LoVo (cell line): ENCODE measurements at places on chromosomes 16 and 17.
A peak's percentile ranks its signal among the peaks of the same experiment; 100 is the strongest.

DNA sequence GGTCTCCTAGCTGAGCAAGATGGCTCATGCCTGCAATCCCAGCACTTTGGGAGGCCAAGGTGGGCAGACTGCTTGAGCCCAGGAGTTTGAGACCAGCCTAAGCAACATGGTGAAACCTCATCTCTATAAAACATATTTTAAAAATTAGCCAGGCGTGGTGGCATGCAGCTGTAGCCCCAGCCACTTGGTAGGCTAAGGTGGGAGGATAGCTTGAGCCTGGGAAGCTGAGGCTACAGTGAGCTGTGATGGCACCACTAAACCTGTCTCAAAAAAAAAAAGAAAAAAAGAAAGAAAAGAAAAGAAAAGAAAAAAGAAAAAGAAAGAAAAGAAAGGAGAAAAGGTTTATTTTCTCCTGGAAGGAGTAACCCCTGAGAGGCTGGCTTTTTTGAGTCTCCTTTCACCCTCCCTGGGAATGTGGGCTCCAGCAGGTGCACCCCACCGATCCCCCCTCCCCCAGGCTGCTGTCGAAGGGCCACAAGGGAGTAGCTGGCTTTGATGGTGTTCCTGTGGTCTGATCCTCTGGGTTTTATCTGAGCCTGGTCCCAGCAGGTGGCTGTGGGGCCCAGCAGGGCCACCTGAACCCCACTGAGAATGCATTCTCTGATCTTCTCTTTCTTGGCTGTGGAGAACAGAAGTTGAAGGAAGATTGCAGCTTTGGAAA, 29.9 kb upstream of the TNRC6C start:
- no peak for DNase-seq

DNA sequence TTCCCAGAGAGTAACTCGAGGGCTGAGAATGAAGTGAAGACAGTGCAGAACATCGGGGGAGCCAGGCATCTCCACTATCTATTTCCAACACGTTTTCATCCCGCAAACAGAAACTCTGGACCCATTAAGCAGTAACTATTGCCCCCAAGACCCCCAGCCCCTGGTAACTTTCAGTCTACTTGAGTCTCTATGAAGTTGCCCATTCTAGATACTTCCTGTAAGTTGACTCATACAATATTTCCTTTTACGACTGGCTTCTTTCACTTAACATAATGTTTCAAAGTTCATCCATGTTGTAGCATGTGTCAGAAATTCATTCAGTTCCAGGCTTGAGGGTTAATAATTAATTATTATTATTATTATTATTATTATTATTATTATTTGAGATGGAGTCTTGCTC, 19.5 kb downstream of the MYO15B start:
- DNase-seq, result no peak

- DNase-seq, result peak; percentile 93
Measured at GRCh38 chr16:714558-715476, at the start of gene METRN. Gene METRN, plus strand, starts transcription at chr16:715118. Its CDS starts 172 bp downstream, at chr16:715290.

DNA sequence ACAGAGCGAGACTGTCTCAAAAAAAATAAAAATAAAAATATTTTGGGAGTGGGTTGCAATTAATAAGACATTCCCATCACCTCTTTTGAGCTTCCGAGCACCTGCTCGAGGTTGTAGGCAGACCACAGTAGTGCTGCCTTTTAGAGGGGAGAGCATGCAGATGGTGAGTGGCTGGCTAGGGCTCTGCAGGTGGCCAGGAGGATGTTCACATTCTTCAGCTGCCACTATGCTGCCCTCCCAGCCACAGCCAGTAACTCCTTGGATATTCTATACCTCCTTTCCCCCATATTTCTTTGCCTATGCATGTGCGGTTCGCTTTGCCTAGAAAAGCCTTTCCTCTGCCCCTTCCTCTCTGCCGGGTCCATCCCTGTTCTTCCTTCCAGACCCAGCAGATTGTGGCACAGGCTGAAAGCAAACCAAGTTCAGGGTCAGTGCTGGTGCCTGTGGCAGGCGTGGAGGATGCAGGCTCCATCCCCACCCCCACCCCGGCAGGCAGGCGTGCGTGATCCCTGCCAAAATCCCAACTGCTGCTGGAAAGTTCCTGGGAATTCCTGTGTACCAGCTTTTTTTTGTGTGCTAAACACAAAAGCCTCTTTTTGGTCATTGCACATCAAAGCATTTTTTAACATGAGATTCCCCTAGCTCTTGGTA, 33.8 kb upstream of the CMIP start:
- DNase-seq, result no peak

- no peak for DNase-seq
Measured at GRCh38 chr16:49652456-49653172, 203.3 kb downstream of the ZNF423 start.

DNA sequence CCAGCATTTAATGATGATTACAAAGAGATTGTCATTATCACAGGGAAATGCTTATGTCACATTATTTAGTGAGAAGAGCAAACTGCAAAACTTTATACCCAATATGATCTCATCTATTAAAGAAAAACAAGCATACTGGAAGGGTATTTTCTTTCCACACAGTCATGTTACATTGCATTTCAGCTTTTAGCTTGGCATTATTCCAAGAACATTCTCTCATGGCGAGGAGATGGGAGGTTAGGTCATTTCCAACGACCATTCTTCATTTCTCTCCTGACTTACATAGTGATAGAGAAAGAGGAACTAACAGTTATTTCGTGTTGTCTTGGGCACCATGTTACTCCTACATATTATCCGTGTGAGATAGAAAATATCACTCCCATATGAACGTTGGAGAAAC, 309.4 kb upstream of the XYLT1 start:
- no peak for DNase-seq

DNA sequence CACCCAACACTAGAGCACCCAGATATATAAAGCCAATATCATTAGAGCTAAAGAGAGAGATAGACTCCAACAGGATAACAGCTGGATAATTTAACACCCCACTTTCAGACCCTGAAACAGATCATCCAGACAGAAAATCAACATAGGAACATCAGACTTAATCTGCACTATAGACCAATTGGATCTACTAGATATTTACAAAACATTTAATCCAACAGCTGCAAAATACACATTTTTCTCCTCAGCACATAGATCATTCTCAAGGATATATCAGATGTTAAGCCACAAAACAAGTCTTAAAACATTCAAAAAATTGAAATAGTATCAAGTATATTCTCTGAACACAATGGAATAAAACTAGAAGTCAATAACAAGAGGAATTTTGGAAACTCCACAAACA, 4.1 kb upstream of the CCL13 start:
- DNase-seq, result no peak

DNA sequence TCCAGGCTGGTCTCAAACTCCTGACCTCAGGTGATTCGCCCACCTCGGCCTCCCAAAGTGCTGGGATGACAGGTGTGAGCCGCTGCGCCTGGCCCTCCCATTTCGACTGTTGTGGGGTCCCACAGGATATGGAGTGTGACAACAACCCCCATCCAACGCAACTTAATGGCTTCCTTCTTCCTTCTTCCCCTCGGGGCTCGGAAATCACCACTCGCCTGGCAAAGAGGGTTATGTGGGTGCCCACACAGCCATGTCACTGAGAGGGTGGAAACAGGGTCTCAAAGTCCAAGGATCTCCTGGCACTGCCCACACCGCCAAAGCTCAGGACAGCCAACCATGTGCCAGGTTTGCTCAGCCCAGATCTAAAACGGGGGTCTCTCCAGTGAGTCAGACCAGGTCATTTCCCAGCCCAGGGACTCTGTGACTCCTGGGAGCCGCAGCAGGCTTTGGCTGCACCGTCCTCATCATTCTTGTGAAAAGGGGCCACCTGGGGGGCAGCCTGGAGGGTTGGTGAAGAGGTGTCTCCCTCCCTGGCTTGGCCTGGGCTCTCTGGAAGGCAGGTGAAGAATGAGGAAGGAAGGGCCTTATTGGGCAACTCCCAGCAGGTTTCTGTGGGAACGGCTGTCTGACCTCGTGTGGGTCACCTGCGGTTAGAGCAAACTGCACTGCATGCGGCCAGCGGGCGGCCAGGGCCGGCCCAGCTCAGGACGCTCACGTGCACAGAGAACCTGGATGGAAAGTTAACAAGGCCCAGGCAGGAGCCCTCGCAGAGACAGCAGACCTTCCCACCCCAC, 25.3 kb upstream of the LITAF start:
- peak; percentile 86 for DNase-seq

- DNase-seq, result peak; percentile 89
Measured at GRCh38 chr17:75610103-75610984, 22.7 kb downstream of the MYO15B start.

GRCh38 chr17:40499551-40500189, 1.8 kb downstream of the TNS4 start:
- DNase-seq, result peak; percentile 44

DNA sequence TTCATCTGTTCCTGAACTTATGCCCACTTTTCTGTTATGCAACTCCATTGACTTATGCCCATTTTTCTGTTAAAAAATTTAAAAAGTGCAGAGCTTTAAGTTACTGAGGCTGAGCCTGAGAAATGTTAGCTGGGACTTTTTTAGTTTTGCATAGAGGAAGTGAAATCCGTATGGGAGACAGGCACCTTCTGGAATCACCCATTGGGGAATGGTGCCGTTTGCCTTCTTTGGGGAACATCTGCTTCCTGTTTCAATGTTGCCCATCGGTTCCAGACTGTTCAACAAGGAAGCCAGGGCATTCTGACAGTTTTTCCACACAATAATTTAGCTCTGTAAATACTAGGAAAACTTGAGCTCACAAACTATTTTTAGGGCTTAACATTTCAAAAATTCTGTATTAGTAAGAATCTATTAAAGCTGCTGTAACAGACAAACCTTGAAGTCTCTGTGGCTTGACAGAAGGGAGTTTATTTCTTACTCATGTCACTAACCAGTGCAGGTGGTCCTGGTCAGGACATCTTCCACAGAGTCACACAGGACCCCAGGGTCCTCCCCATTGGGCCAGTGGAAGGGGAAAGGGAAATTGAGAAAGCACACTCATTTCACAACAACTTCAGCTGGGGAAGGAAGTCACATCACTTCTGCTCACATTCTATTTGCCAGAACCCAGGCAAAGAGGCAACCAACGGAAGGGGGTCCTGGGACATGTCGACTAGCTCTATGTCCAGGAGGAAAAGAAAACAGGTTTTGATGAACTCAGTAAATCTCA, 17.2 kb downstream of the PRKCB start:
- DNase-seq, result no peak

- DNase-seq, result no peak
Measured at GRCh38 chr16:66473051-66473571, 46.0 kb downstream of the BEAN1 start.

GRCh38 chr16:24611310-24611709, 71.9 kb downstream of the RBBP6 start:
- DNase-seq, result no peak

- no peak for DNase-seq
Measured at GRCh38 chr16:73034374-73034773, 13.6 kb downstream of the ZFHX3 start.

DNA sequence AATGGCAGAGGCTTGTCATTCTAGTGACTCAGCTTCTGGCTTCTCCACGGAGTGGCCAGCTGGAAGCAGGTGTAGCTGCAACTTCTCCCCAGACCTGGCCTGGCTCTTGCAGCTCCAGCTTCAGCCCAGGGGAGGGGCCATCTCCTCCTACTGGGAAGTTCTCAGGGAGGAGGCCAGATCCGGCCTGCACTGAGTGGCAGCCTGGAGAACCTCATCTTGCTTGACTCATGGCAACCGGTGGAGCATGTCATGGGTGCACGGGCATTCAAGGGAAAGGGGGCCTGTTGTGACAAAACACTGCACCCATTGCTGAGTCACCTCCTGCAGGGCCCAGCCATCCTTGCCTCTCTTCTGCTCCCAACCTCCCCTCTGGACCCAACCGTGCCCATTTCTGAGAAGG, 273.9 kb upstream of the MAF start:
- DNase-seq, result no peak

- DNase-seq, result no peak
Measured at GRCh38 chr16:87735270-87736007, 30.3 kb downstream of the KLHDC4 start.

DNA sequence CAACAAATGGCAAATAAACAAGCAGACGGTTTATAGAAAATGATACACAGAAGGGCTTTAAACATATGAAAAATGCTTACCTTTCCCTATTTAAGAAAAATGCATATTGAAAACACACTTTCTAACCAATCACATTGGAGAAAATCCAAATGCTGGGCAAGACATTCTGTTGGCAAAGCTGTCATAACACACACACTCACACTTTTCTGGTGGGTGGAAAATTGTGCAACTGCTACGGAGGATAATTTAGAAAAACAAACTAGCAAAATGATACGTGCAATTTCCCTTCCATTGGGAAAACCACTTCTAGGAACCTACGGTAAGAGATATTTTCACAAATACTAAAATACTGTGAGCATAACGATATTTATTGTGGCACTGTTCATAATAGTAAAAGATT, 9.8 kb upstream of the MYH3 start:
- DNase-seq, result no peak

GRCh38 chr16:21685034-21685455, 21.3 kb downstream of the OTOA start:
- no peak for DNase-seq

DNA sequence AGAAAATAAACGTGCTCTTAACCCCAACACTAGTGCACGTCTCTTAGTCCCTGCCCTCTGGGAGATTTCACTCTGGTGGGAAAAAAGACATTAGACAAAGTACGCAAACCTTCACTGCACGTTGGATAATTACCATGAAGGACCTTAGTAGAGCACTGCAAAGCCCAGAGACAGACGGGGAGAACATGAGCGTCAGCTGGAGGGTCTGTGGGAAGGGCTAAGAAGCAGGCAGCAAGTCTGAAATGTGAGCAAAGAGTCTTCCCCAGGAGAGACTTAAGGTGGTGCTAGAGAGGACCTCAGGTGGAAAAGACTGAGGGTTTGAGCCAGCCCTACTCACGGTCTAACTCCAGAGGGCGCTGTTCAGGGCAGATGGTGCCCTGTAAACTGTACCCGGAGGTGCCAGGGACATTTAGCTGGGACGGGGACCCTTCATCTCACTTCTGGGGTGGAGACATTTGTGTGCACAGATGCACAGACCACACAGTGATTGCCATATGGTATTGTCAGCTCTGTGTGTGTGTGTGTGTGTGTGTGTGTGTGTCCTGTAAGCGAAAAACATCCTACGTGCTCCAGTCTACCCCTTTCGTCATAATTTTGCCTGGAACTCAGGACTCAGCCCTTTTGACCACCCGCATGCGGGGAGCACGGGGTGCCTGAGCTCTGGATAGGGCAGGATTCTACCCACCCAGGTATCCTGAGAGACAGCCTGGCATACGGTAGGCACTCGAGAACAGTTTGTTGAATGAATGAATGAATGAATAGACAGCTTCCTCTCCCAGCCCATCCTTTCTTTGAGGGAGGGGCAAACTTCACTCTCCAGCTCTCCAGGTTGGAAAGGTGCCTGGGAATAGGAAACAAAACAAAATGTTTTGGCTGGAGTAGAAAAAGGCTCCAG, 10.1 kb upstream of the STAC2 start:
- DNase-seq, result peak; percentile 32
